Progenitor cell of endocrine pancreas (in vitro differentiated cells): ENCODE measurements at places on chromosomes 4 and X. TPM values are rescaled to one million over a fixed set of nuclear protein-coding genes. Genes with fewer than 3 reads are reported as not detected.

The GPRASP1 gene
- 4.1 and 5.7 TPM in 2 replicates for total RNA-seq

The PPARGC1A gene
- total RNA-seq = 0.93 and 3.7 TPM in 2 replicates

- no peak for DNase-seq
These were observed 26.1 kb downstream of the IGSF1 start for GRCh38 chrX:131262738-131263679.

DNA sequence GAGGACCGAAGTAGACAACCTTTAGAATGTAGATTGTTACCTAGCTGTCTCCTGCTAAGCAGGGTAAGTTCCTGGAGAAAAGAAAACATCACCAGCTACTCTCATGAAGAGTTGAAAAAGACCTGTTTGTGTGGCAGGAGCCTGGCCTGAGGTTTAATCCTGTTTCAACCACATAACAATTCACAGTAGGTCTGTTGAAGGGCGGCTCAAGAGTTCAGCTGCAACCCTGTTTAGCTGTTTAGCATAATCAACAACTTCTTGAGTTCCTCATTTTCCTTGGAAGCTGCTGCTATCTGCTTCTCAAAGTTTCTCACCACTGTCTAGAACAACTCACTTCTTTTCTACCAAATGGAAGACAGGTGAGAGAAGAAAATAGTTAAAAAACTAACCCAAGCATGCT lies 170.4 kb upstream of the TET2 start:
- no peak for DNase-seq

GRCh38 chrX:100289066-100289558 lies 121.0 kb downstream of the PCDH19 start:
- DNase-seq = no peak

- DNase-seq = no peak
These were observed 4.0 kb downstream of the TCEAL2 start for GRCh38 chrX:102129473-102129872.
